ENCODE measurements at places on chromosomes 5 and 9. TPM values are rescaled to one million over a fixed set of nuclear protein-coding genes. Genes with fewer than 3 reads are reported as not detected.

The CHSY3 gene
- 3.9 TPM for total RNA-seq

DNA sequence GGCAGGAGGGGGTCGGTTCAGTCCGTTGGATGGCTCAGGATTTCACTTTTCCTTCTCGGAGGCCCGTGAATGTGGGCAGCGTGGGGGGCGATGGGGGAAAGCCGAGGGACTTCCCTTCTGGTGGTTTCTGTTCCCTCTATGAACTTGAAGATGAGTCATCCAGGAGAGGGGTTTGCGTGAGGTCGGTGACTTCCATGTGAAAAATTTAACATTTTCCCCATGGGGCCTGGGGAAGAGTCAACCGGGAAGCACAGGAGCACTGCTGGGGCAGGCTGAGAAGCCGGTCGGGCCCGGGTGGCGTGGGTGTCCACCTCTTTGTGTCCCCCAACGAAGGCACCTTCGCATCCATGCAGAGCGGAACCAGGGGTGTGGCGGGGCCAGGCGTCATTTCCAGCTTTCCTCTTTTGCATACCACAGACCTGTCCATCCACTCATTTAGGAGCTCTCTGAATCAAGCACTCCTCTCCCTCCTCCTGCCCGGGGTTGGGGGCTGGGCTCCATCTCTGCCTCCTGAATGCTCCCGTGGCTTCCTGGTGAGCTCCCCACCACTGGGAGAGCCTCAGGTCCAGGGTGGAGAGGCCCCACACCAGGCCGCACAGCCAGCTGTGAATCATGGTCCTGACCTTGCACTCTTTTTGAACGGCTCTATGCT lies 68.4 kb downstream of the ANKRD33B start:
- no peaks in the 10 kb centered on the region for H3K27me3 ChIP-seq
- peaks cover 29% of the 10 kb centered on the region for H3K4me1 ChIP-seq
- DNase-seq: no peak
- no peaks in the 10 kb centered on the region for H3K36me3 ChIP-seq
- no peak overlapping the region for H3K4me3 ChIP-seq

- no peak overlapping the region for H3K4me3 ChIP-seq
- H3K36me3 ChIP-seq: no peaks in the 10 kb centered on the region
- peaks cover 9% of the 10 kb centered on the region for H3K4me1 ChIP-seq
- H3K27ac ChIP-seq: no peak overlapping the region
- H3K27me3 ChIP-seq: no peaks in the 10 kb centered on the region
- no peak for DNase-seq
Observed at GRCh38 chr9:88237991-88238571, 99.8 kb upstream of the SPATA31C2 start.

The CCDC192 gene
- not detected for total RNA-seq

GRCh38 chr5:96658272-96658671 lies 3.9 kb upstream of the CAST start:
- DNase-seq: no peak
- H3K27ac ChIP-seq: no peak overlapping the region

- H3K36me3 ChIP-seq: no peaks in the 10 kb centered on the region
- peaks cover 16% of the 10 kb centered on the region for H3K4me1 ChIP-seq
- no peak for DNase-seq
- peak overlapping the region; percentile 28 for H3K27ac ChIP-seq
- H3K4me3 ChIP-seq: no peak overlapping the region
Observed at GRCh38 chr5:143023411-143024096, 253.4 kb downstream of the ARHGAP26 start.

- H3K4me3 ChIP-seq: no peak overlapping the region
- DNase-seq: no peak
- H3K36me3 ChIP-seq: no peaks in the 10 kb centered on the region
- no peaks in the 10 kb centered on the region for H3K4me1 ChIP-seq
- no peaks in the 10 kb centered on the region for H3K27me3 ChIP-seq
- H3K27ac ChIP-seq: no peak overlapping the region
Observed at GRCh38 chr5:105905392-105905791, 1765.3 kb downstream of the EFNA5 start.

DNA sequence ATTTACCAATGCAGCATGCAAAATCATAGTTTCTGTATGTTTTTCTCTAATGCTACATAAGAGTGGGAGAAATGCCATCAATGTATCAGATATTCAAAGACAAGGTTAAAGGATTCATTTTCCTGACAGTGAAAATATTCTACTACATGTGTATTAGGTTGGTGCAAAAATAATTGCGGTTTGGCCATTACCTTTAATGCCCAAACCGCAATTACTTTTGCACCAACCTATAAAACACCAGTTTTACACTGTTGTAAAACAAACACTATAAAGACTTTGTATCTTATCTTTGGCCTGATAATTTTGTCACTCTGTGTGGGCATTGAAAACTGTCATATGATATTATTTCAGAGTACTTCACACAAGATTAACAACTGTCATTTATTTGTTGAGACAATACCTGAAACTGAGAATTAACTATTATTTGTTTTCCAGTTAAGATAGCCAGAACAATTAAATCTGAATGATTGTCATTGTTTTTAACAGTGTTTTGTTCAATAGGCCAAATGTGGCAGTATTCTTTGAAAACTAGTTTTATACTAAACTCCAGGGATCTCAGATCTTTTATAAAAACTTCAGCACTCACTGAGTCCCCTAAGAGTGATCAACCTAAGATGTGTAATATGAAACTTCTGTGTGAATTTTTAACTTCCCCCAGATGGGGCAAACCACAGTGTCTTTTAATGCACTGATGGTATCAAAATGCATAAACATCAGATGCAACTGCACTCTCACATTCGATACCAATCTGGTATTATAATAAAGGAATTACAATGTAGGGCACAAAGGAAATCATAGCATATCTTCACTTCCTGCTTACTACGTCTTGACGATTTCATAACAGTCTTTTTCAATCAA lies 53.8 kb upstream of the FBN2 start:
- H3K27ac ChIP-seq: no peak overlapping the region
- no peaks in the 10 kb centered on the region for H3K27me3 ChIP-seq
- no peak for DNase-seq
- H3K36me3 ChIP-seq: no peaks in the 10 kb centered on the region
- no peaks in the 10 kb centered on the region for H3K4me1 ChIP-seq

DNA sequence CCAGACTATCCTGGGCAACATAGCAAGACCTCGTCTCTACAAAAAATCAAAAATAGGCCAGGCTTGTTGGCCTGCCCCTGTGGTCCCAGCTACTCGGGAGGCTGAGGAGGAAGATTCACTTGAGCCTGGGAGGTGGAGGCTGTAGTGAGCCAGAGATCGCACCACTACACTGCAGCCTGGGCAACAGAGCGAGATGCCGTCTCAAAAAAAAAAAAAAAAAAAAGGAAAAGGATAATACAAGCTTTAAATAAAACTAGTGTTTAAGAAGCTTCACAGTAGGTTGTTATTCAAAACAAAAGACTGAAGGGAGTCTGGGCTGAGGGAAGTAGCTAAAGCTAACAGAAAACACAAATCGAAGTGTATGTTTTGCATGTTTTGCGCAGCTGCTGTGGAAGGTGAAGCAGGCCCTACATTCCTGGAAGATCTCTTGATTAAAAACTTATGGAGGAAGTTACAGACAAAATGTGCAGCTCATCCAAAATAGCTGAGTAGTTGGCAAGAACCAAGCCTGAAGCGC lies 581 bp upstream of the C9orf40 start:
- DNase-seq: no peak
- H3K36me3 ChIP-seq: no peaks in the 10 kb centered on the region
- H3K27ac ChIP-seq: peak overlapping the region; percentile 98
- H3K4me3 ChIP-seq: peak overlapping the region; percentile 57

GRCh38 chr5:87114631-87115030 lies 153.1 kb upstream of the RASA1 start:
- no peaks in the 10 kb centered on the region for H3K4me1 ChIP-seq
- H3K36me3 ChIP-seq: no peaks in the 10 kb centered on the region

GRCh38 chr5:124708086-124708485 lies 38.4 kb downstream of the ZNF608 start:
- H3K27ac ChIP-seq: no peak overlapping the region
- peaks cover 23% of the 10 kb centered on the region for H3K4me1 ChIP-seq
- no peak for DNase-seq
- no peaks in the 10 kb centered on the region for H3K36me3 ChIP-seq

- no peak overlapping the region for H3K4me3 ChIP-seq
- H3K4me1 ChIP-seq: no peaks in the 10 kb centered on the region
- no peaks in the 10 kb centered on the region for H3K27me3 ChIP-seq
- H3K27ac ChIP-seq: no peak overlapping the region
- H3K36me3 ChIP-seq: no peaks in the 10 kb centered on the region
Observed at GRCh38 chr5:37799865-37800421, 39.9 kb downstream of the GDNF start.

DNA sequence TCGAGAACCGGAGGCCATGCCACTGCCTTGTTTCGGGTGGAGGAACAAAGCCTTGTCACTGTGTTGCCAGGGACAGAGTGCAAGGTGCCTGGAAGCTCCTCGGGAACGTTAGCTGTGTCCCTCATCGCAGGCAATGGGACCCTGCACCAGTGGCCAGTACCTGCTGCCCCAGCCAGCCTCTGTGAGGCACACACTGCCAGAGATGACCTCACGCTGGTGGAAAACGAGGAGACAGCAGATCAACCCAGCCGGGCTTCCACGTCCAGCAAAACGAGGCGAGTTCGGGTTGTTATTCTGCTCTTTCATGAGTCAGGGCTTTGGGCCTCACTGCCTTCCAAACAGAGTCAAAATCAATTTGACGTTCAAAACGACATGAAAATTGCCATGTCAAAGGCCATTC lies 104.1 kb downstream of the ADAMTS2 start:
- no peaks in the 10 kb centered on the region for H3K36me3 ChIP-seq
- peak overlapping the region; percentile 74 for H3K27ac ChIP-seq
- no peak overlapping the region for H3K4me3 ChIP-seq
- peaks cover 32% of the 10 kb centered on the region for H3K4me1 ChIP-seq
- H3K27me3 ChIP-seq: no peaks in the 10 kb centered on the region

The CDH9 gene
- total RNA-seq: not detected

DNA sequence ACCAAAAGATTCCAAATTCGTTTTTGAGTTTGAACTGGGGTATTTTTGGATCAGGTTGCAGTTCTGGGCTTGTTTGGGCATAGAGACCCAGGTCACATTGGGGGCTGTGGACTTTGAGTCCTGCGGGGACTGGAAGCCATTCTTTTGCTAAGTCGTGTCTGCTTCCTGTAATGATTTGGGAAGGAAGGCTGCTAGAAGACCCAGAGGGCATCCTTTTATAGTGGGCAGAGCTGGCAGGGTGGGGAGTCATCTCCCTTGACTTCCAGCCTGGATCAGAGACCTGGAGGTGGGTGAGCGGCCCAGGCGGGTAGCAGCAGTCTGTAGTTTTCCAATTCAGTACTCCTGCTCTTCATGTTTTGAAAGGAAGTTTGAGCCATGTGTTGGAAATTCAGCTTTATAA lies 11.3 kb downstream of the ZNF618 start:
- no peaks in the 10 kb centered on the region for H3K27me3 ChIP-seq
- peak; percentile 60 for DNase-seq
- no peaks in the 10 kb centered on the region for H3K36me3 ChIP-seq
- no peak overlapping the region for H3K4me3 ChIP-seq
- peaks cover 53% of the 10 kb centered on the region for H3K4me1 ChIP-seq
- no peak overlapping the region for H3K27ac ChIP-seq

DNA sequence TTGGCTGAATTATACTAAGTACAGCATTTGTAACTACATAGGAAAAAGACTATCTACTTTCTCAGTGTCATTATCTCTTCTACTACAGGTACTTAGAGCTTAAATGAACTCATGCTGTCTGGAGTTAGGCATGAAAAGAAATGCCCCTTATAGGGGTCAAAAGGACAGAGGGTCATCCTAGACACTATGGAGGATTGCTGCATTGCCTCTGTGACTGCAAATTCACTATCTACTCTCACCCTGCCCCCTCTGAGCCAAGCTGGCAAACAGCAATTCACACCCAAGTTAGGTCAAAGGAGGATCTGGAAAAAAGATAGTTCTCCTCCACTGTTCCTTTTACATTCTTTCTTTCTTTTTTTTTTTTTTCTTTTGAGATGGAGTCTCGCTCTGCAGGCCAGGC lies 36.7 kb downstream of the ANKRD31 start:
- no peak overlapping the region for H3K27ac ChIP-seq
- H3K4me3 ChIP-seq: no peak overlapping the region
- no peaks in the 10 kb centered on the region for H3K4me1 ChIP-seq
- H3K36me3 ChIP-seq: no peaks in the 10 kb centered on the region

DNA sequence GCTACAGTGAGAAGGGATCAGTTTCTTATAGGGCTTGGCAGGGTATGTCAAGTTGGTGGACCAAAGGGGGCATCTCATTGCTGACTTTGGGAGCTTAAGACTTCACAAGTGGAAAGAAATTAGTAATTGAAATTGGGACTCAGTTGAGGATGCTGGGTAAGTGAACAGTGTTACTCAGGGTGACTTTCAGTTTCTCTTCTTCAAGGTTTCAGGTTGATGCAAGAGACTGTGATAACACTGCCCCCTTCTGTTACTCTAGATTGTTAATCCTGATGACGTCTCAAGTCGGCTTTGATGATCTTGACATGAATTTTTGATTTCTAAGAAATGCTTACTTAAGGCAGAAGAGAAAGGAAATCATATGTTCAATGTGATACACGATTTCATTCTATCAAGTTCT lies 21.3 kb downstream of the KCTD16 start:
- no peak overlapping the region for H3K27ac ChIP-seq
- H3K36me3 ChIP-seq: no peaks in the 10 kb centered on the region
- H3K27me3 ChIP-seq: no peaks in the 10 kb centered on the region
- no peak overlapping the region for H3K4me3 ChIP-seq
- peaks cover 9% of the 10 kb centered on the region for H3K4me1 ChIP-seq

Data from vagina (tissue), 2 donors.